Activated T-cell treated with anti-CD3 and anti-CD28 coated beads, Interleukin-2, amount 50 U/mL, for 24 hours (primary cell): ENCODE measurements at places on chromosomes 7 and 10.

- DNase-seq, result no peak
These were observed 23.5 kb downstream of the PWWP2B start for GRCh38 chr10:132420469-132420980.

- DNase-seq, result no peak
These were observed 5.0 kb downstream of the HOXA5 start for GRCh38 chr7:27138472-27138871.

- no peak for DNase-seq
These were observed 120.0 kb downstream of the MKX start for GRCh38 chr10:27625452-27626211.

GRCh38 chr7:33936503-33936902 is 31.2 kb downstream of the BMPER start:
- no peak for DNase-seq

GRCh38 chr10:101749047-101750016 is 26.6 kb downstream of the FGF8 start:
- DNase-seq, result no peak

DNA sequence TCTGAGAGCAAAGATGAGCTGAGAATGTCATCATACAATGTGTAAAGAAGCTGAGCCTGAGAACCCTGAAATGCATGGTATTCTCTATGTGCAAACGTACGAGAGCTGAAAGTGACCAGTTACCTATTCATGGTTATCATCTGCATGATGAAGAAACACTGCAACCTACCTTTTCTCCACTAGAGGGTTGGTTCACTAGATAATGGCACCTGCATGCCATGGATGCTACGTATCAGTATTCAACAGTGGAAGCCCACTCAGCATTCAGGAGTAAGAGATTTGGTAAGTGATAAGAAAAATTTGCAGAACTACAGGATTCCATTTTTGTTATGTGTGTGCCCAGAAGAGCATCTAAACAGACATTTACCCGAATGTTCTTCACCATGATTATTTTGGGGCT is 145.4 kb downstream of the PTPRN2 start:
- no peak for DNase-seq

GRCh38 chr7:20574784-20575720 is 40.4 kb upstream of the ABCB5 start:
- DNase-seq, result no peak

GRCh38 chr7:131726031-131726430 is 169.6 kb upstream of the PODXL start:
- DNase-seq, result no peak

GRCh38 chr10:74139981-74140380 is 10.6 kb downstream of the AP3M1 start:
- no peak for DNase-seq

- DNase-seq, result peak; percentile 86
These were observed 107.0 kb upstream of the INSIG1 start for GRCh38 chr7:155190688-155191087.

- no peak for DNase-seq
These were observed 13.1 kb downstream of the UMAD1 start for GRCh38 chr7:7653593-7654187.

GRCh38 chr10:108363576-108363975 is 1199.1 kb upstream of the SORCS1 start:
- no peak for DNase-seq

DNA sequence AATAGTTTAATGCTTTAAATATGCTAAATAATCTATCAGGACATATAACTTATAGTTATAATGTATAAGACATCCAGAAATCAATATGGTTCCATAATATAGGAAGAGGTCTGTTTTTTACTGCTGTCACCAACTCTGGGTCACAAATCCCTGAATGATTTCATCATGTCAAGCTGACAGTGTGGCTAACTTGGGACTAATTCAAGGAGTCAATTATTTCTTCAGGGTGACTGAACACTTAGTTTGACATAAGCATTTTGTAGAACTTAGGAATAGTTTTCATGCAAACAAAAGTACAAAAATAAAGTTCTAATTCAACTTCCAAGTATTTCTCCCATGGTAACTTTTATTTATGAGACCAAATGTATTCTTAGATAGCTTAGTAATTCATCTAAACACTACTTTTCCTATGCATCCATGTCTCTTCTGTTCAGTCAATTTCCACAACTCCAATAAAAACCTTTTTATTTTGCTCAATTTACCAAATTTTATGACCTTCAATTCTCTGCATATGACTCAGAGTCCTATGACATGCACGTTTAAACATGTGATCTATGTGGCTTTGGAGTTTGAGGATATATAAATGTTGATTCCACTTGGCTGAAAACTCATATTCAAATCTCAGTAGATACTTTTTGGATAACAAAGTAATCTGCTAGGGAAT is 40.3 kb upstream of the GNAT3 start:
- DNase-seq, result no peak

- DNase-seq, result no peak
These were observed 87.4 kb downstream of the GALNT11 start for GRCh38 chr7:152112829-152113228.

- no peak for DNase-seq
These were observed 11.3 kb upstream of the SGPL1 start for GRCh38 chr10:70804421-70804808.

- no peak for DNase-seq
These were observed 125.6 kb downstream of the CYP26A1 start for GRCh38 chr10:93199191-93199751.

DNA sequence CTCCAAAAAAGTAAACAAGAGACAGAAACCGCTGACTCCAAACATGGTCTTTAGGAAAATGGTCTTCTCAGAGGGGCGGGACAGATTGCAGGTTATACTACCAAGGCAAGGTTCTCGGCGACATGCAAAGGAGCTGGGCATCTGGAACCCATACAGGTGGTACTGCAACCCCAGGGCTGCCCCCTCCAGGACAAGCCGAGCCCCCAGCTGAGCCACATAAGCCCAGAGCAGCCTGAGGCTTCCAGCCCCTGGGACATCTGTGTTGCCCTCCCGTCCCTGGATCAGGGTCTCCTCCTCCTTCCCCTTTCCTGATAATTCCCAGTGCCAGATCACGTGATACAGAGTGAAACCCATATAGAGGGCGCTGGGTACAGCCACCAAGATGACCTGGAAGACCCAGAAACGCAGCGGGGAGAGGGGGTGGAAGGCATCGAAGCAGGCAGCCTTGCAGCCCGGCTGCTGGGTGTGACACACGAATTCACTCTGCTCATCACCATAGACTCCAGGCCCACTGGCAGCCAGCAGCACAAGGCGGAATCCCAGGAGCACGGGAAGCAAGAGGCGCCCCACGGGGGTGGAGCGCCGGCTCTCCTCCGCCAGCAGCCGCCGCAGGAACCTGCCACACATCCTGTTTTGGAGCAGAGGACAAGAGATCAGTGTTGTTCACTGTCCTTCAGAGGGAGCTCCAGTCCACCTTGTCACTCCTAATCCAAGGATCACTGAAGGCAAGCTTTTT is at the start of gene GJC3:
GJC3 (minus strand) TSS at position 627 of the 736 bp plus-strand sequence; CDS start at position 627, 0 bp downstream.
- DNase-seq, result peak; percentile 57

DNA sequence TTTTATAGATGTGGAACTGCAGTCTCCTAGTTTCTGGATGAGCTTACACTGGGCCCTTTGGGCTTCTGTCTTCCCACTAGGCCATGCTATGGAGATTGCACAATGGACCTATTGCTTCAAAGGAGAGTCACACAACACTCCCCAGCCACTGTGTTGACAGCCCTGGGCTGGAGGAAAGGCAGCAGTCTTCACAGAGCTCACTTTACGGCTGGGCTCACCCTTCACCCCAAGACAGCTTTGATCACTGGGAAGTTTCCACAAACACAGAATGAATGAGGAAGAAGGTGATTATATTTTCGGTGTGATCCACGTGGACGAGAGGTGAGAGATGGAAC is 92.7 kb upstream of the GDF10 start:
- DNase-seq, result no peak

DNA sequence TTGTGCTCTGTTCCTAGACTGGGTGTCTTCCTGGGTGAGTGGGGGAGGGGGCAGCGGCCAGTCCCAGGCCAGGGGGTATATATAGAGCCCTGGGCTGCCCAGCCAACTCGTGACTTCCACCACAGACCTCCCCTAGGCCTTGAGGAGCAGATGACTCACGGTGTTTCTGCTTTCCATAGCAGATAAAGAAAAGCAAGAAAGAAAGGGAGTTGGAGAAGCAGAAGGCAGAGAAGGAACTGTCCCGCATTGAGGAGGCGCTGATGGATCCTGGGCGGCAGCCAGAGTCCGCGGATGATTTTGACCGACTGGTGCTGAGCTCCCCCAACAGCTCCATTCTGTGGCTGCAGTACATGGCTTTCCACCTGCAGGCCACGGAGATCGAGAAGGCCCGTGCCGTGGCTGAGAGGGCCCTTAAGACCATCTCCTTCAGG is 10.1 kb downstream of the CALHM2 start:
- no peak for DNase-seq

DNA sequence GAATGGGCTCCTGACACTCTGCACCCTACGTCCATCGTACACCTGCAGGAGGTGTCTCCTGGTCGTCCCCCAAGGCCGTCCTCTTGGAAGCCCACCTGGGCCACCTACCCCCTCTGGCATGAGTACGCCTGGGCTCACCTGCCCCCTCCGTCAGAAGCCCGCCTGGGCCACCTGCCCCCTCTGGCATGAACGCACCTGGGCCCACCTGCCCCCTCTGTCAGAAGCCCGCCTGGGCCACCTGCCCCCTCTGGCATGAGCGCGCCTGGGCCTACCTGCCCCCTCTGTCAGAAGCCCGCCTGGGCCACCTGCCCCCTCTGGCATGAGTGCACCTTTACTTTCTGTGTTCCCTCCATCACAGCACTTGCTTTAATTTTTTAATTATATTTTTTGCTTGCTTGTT is 401.2 kb downstream of the PTPRN2 start:
- DNase-seq, result no peak

DNA sequence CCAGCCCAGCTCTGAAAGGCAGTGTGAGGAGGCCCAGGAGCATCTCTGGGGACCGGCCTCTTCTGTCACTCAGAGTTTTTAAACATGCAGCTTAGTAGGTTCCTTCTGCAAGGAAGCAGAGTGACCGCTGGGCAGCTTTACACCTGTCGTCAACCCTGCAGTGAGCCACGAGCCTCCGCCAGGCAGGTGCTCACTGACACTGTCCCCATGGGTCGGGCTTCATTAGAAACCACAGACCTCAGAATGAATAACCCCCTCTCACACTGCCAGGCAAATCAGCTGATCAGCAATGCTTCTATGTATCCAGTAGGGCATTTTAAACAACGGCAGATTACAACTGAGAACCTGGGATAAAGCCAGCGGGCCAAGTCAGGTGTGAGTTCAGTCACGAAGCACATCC is 106.1 kb downstream of the MAD1L1 start:
- DNase-seq, result no peak

GRCh38 chr7:24319209-24319608 is 35.2 kb downstream of the NPY start:
- no peak for DNase-seq

- DNase-seq, result no peak
These were observed at the start of gene HIP1 for GRCh38 chr7:75738604-75738974. HIP1 (minus strand) TSS chr7:75738941; CDS start chr7:75738920, 21 bp downstream.

DNA sequence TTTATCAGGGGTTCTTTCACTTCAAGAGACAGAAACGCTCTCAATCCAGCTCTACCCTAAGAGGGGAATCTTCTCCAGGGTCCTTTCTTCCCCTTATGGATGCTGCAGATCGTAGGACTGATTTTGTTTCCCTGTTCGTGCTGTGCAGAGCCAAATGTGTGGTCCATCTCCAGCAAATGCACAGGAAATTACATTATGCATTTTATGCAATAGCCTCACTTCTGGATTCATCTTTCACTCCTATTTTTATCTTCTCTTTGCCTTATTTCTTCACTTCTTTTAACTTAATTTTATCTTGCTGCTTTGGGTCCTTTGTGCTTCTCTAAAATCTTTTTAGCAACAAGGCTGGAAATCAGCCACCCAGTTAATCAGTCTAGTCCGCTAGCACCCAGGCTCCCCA is 184.5 kb upstream of the INHBA start:
- DNase-seq, result no peak

GRCh38 chr10:67670401-67670800 is 25.6 kb downstream of the CTNNA3 start:
- DNase-seq, result no peak

DNA sequence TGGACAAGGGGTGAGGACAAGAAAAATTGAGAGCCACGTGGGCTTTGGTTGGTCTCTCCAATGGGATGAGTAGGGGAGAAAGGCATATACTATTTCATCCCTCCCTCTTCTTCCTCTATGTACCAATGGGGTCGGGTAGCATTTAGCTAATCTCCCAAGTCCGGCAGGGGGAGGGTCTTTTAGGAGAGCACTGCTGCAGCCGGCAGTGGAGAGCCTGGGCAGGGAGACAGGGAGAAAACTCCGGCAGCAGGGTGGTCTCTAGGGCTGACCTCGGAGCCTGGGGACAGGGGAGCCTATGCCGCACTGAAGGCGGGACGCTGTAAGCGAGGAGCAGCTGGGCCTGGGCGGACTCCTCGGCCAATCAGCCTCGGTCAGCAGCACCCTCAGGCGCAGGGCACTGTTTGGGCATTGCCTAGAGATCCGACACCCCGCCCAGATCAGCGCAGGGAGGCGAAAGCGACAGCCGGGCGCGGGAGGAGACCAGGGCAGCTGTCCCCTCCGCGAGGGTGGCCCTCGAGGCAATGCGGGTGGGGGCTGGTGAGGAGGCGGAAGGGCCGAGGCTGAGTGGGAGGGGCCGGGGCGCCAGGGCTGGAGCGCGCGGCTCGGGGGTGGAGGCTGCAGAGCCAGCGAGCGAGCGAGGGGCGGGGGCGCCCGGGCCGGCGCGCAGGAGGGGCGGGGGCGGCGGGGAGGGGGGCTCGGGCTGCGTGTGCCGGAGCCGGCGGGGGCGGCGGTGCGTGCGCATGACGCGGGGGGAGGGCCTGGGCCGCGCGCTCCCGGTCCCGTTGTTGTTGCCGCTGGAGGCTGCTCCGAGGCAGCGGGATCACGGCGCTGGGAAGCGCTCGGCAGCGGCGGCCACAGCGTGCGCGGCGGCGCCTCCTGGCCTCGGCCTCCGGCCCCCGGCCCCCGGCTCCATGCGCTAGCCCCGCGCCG is at the start of gene AGAP3:
AGAP3 (plus strand) TSS at position 785 of the 930 bp plus-strand sequence. CDS start 267 bp downstream, outside the sequence.
- peak; percentile 75 for DNase-seq

GRCh38 chr7:47103498-47104205 is 478.3 kb downstream of the TNS3 start:
- no peak for DNase-seq

DNA sequence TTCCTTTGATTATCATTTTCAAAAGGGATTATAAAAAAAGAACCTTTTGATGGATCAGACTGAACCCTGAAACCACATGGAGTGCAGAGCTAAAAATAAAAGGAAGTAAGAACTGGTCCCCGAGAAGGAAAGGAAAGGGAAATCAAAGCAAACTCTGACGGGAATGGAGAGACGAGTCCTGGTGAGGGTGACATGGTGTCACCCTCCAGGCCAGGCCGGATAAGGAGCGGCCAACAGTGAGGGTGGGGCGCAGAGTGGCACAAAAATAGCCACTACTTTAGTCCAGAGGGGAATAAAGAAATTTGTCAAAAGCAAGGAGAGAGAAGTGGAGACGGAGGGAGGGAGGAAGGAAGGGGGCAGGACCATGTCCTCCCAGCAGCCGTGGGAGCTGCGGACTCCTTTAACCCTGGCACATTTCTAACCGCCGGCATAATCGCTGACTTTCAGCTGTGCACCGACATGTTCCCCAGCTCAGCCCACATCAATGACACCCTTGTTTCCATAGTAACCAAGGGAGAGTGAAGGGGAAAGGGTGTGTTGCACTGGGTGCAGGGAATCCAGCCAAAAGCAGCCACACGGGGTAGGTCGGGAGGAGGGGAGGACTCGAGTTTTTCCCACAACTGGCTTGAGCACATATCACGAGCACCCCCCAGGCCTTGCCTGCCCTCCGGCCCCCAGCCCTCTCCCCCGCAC is 29.7 kb downstream of the TRIM8 start:
- peak; percentile 72 for DNase-seq
